ENCODE measurements at places on chromosomes 7 and 10. TPM values are rescaled to one million over a fixed set of nuclear protein-coding genes. Genes with fewer than 3 reads are reported as not detected.

ADCYAP1R1 gene
- total RNA-seq = not detected

SPDYE6 gene
- not detected for total RNA-seq

GPR85 gene
- total RNA-seq = not detected

DNAJC12 gene
- 60.5 TPM for total RNA-seq

EN2 gene
- 0.96 TPM for total RNA-seq
